H7 (cell line): ENCODE measurements at places on chromosomes 6 and 20.

DNA sequence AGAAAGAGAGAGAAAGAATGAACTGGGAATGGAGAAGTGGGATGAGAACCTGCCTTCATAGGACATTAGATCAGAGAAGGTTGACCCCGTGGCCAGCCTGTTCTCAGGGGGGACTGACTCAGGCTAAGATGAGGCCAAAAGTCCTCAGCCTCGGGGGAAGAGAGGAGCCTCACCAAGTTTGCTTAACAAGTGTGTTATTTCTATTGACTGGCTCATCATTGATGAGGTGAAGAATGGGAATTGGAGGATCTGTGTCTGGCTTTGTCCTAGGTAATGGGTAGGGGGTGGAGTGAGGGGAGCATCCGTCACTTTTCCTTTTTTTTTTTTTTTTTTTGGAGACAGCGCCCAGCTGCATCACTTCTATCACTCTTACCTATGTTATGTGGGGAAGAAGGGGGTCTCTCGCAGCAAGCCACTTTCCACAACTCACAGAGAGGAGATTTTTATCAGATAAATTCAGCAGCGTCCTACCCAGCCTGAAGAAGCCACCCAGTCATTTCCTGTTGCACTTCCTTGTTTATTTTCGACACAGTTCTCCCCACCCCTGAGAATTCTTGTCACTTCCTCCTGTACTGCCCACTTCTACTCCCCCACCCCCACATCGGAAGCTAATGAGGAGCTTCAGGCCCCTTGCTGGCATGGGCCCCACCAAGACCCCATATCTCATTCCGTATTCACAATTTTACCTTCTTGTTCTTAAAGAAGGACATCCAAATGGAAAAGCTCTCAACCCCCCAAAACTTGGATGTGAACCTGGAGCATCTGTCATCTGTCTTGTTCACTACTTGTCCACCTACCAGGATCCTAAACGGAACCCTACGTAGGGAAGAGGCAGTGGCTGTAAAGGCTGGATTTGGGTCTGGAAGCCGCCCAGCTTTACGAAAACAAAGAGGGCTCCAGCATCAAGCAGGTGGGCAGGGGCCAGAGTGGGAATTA is 2.8 kb upstream of the RNASET2 start:
- DNase-seq: no peak

GRCh38 chr6:128432394-128432793 is 88.0 kb downstream of the PTPRK start:
- no peak for DNase-seq

DNA sequence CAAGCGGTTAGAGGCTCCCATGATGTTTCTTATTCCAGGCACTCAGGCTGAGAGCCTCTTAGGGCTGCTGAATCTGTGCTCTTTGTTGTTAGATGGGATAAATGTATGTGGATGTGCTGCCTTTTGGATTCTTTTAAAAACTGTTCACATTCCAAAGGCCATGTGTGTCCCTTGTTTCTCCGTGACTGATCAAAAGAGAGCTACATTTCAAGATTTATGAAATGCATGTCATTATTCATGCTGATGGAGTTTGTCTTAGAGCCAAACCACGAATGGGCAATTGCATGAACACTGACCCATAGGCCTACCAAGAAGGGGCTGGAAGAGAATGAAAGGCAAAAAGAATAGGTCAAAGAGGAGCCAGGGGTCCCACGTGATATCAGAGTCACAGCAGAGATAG is 104.9 kb upstream of the TSHZ2 start:
- DNase-seq: no peak

- no peak for DNase-seq
Measured at GRCh38 chr20:48761023-48761785, 66.6 kb downstream of the PREX1 start.

GRCh38 chr20:44552950-44553908 is 29.1 kb upstream of the PKIG start:
- no peak for DNase-seq

DNA sequence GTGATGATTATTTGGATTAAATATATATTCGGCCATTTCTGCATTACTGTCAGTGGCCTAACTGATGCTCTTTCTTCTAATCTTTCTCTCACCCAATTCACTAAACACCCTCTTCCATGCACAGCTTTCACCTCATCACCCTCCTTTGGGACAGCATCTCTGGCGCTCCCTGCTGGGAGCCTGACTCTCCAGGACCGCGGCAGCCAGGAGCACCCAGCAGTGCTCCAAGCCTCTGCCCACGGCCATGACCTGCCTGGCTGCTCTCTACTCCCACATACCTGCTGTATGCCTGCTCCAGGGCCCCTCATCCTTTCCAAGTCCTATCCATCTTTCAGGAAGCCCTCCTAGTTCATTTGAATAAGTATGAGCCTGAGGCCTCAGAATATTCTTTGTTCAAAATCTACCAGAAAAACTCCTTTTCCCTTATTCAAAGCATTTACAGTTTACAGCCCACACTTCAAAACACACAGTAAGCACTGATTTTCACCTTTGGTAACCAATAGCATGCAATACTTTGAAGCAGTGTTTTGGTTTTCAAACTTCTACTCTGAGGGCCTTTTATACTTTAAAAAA is 15.2 kb downstream of the CTCFL start:
- DNase-seq: peak; percentile 68

DNA sequence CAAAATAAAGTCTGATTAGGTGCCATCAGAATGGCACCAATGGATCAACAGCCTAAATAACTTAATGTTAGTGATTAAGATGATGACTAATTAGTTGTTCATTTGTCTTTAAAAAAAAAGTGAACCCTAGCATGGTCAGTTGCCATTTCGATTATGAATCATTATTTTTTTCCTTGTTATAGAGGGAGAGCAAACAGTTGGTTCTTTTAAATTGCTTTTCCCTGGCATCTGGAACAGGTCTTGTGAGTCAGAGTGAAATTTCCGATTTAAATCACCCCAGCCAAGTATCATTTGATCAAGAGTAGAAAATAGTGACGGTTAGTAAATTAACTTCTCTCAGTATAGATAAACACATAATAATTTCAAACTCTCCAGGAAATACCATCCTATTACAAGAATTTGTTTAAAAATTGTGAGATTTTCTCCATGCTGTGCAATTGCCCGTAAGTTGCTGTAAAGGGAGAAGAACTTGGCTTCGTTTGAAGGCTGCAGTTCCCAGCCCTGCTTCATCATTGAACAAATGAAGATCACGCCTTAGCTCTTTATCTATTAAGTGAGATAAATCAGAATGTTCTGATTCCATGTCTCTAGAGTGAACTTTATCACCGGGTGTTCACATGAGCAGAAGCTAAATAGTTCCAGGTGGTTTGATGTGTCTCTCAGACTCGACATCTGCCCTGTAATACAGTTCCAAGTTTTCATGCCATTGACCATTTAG is 741.3 kb downstream of the DOK5 start:
- DNase-seq: no peak

DNA sequence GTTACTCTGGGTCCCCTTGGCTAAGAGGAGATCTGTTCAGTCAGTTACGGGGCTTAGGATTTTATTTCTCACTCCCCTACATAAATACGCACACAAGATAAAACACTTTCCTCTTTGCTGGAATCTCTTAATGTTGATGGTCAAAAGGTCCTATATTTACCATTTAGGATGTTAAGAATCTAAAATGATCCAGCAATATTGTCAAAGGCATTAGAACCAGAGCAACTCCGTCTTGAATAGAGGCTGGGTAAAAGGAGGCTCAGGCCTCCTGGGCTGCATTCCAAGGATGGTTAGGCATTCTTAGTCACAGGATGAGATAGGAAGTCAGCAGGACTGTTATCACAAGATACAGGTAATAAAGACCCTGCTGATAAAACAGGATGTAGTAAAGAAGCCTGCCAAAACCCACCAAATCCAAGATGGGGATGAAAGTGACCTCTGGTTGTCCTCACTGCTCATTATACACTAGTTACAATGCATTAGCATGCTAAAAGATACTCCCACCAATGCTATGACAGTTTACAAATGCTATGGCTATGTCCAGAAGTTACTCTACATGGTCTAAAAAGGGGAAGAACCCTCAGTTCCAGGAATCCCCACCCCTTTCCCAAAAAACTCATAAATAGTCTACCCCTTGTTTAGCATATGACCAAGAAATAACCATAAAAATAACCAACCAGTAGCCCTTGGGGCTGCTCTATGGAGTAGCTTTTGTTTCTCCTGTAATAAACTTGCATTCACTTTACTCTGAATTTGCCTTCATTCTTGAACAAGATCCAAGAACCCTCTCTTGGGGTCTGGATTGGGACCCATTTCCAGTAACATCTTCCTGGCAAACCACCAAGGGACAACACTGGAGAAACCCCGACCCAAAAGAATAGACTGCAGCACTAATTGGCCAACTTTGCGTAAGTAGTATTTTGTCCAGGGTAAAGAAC is 107.5 kb downstream of the DTNBP1 start:
- no peak for DNase-seq

DNA sequence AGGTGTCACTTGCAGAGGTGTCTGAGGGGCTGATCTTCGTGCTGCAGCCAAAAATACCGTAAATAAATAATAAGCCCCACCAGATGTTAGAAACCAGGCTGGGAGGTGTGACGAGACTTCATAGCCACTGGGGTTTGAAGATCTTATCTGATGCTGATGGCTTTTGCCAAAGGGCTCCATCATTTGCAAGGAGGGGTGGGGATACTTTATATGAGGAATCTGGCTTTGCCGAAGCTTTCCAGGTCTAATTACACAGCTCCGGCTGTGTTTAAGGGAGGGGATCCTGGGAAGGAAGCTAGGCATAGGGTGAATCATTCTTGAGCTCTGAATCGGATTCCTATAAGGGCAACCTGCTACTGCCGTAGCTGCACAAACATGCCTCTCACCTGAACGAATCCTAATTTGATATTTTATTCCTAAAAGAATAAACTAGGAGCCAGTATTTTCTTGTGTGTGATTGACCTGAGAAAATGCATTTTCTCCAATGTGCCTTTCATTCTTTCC is 249.6 kb downstream of the SOD2 start:
- no peak for DNase-seq

DNA sequence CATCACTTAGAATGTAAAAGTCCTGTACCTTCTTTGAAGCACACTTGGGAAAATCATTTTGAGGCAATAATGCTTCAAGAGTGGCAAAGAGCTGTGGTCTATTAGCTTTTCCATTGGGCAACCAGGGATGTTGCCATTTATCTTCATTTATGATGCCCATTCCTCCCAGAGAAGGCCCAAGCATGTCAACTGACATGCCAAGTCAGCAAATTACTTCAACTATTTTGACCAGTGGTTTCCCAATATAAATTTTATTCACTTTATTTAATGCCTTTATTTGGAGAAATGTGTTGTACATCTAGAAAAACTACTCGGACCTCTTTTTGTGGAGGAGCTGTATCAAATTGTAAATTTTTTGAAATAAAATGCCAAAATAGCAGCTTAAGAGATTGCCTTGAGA is 164.1 kb upstream of the PCSK2 start:
- DNase-seq: no peak

DNA sequence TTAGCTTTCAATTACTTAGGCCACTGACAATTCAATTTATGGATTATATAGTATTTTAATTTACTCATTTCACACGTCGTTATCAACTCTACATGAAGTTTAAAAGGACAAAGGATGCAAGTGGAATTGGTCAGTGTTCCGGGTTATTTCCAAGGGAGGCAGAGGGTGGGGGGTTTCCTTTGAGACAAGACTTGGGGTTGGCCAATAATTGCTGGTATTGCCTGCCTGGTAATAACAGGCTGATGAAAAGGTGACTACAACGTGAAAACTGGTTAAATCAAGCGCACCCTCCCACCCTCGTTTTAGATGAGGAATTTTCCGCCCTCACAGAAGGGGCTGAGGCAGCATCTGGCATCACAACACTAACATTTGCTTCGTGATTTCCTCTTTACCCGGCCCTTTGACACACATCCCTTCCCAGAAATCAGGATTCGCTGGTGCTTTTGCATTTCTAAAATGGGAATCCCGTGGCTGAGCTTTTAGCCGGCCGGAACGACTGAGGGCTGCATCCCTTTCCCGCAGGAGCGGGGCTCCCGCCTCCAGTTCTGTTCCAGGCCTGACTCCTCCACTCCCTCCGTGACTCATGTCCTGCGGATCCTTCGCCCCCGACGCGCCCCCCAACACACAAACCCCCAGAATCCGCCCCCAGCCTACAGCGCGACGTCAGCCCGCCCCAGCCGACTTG is 999 bp upstream of the PIM1 start:
- DNase-seq: peak; percentile 61

- no peak for DNase-seq
Measured at GRCh38 chr6:84785671-84786070, 21.3 kb upstream of the TBX18 start.

GRCh38 chr6:141264101-141264500 is 868.6 kb upstream of the GJE1 start:
- no peak for DNase-seq

DNA sequence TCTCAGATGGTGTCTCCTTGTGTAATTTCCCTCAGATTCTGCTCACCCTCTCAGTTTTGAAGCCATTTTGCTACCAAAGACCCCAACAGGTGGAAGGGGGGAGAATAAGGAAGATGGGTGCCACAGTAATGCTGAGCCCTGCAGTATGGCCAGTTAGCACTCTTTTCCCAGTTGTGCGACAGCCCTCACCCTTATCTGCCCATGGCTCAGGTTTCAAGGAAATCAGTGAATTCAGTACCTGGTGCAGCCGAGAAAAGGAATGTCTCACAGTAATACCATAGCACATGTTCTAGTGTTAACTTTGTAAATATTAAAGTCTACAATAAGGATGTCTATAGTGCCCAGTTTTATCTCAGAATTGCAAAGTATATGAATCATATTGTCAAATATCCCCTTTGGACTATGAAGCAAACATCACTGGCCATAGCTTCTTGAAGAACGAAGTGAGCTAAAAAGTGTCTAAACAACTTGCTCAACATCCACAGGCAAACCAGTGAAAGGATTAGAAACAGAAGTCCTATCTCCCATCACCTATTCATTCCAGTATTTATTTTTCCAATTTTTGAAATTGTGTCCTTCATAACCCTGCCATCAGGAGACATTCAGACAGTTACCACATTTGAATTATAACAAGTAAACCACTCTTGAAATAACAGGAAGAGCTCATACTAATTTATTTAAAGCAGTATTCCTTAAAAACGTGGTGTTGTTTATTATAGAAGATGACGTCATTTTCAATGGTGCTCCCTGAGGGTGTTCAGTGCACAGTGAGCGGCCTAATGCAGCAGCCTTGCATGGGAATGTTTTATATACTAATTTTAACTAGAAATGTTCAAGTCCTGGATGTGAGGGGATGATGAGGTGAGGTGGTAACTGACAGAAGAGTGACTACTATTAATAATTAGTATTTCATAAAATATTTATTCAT is 366.2 kb downstream of the TFAP2A start:
- no peak for DNase-seq

GRCh38 chr6:57221191-57221935 is 744 bp downstream of the RAB23 start:
- peak; percentile 88 for DNase-seq
